Activated CD4-positive, alpha-beta T cell treated with anti-CD3 and anti-CD28 coated beads, Interleukin-2, Interleukin-4, amounts not matched to agents 100 ng/mL and 50 ng/mL, durations not matched to agents 16 hours and 8 hours (primary cell): ENCODE measurements at places on chromosomes 2 and 18.

GRCh38 chr2:138507267-138507666 is 5.7 kb downstream of the SPOPL start:
- DNase-seq: no peak

- DNase-seq: peak; percentile 71
These were observed 89.9 kb upstream of the CDCA7 start for GRCh38 chr2:173264603-173265366.

DNA sequence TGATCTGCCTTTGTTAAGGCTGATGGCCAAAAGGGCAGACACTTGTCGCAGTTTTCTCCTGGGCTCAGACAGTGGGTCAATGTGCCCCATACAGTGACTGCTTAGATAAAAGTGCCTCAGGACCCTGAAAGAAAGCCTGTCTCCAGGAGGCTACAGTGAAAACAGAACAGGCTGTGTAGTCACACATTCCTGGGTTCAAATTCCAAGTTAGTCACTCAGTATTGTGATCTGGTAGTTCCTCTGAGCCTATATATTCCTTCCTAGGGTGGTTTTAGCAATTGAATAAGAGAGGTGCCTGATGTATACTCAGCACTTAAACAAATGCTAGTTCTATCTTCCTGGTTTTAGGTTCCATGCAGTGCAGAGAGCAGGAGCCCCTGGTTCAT is 54.4 kb downstream of the RPL37A start:
- no peak for DNase-seq

GRCh38 chr2:54099370-54099769 is 16.0 kb upstream of the ACYP2 start:
- DNase-seq: no peak

- DNase-seq: no peak
These were observed 29.7 kb downstream of the HDAC4 start for GRCh38 chr2:239370876-239371725.
